H7 (cell line): ENCODE measurements at places on chromosomes 7 and 10. TPM values are rescaled to one million over a fixed set of nuclear protein-coding genes. Genes with fewer than 3 reads are reported as not detected.

The NXPH1 gene
- total RNA-seq = 0.10 and 0.37 TPM in 2 replicates

The PPP2R2D gene
- 44.8 and 47.4 TPM in 2 replicates for total RNA-seq

The LIPN gene
- not detected in 2 replicates for total RNA-seq

The TEX36 gene
- total RNA-seq = not detected in 2 replicates

The PDK4 gene
- total RNA-seq = 0.59 and 0.62 TPM in 2 replicates

The PRSS1 gene
- 0.62 and 0.96 TPM in 2 replicates for total RNA-seq
